ENCODE measurements at places on chromosomes 5 and 9.

DNA sequence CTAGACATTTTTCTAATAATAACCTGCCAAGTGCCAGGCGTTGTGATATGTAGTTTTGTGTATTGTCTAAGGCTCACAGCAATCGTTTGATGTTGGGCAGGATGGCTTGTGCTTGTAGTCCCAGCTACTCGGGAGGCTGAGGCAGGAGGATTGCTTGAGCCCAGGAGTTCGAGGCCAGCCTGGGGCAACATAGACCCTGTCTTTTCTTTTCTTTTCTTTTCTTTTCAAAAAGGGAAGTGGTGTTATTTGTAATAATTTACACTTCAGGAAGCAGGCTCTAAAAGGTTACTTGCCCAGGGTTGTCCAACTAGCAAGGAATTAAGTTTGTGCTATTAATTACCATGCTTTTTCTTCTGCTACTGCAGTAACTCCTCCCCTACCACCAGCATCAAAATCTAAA is 3.2 kb downstream of the ZNF131 start:
- DNase-seq: no peak

GRCh38 chr9:84502066-84502465 is 161.5 kb upstream of the SLC28A3 start:
- no peak for DNase-seq

DNA sequence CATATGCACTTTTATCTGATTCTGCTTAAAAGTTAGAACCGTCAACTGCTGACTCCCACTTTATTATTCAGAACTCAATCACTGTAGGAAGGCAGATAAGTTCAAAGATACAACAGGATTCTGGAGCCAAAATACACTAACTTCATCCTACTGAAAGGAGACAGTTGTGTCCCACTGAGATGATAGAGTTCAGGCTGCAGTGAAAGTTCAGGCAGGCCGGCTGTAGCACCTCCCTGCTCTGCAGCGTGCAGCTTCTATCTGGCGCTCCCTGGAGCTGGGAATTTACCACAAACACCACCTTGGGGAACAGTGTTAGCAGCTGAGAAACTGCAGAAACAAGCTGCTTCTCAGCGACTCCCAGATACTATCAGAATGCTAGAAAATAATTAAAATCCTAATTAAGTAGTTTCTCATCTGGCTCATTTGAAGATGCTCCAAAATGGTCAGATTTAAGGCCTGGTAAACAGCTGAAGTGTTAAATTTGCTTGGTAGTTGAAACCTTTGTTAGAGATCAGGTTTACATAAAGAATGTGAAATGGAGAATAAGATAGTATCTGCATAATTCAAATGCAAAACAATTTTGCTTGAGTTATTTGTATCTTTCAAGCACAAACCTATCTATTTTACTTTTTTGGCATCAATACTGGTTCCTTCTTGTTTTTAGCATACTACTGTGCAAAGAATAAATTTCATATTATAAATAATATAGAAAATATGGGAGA is 52.3 kb upstream of the CNTLN start:
- DNase-seq: no peak

GRCh38 chr9:90991953-90992352 is 190.3 kb downstream of the SYK start:
- no peak for DNase-seq

DNA sequence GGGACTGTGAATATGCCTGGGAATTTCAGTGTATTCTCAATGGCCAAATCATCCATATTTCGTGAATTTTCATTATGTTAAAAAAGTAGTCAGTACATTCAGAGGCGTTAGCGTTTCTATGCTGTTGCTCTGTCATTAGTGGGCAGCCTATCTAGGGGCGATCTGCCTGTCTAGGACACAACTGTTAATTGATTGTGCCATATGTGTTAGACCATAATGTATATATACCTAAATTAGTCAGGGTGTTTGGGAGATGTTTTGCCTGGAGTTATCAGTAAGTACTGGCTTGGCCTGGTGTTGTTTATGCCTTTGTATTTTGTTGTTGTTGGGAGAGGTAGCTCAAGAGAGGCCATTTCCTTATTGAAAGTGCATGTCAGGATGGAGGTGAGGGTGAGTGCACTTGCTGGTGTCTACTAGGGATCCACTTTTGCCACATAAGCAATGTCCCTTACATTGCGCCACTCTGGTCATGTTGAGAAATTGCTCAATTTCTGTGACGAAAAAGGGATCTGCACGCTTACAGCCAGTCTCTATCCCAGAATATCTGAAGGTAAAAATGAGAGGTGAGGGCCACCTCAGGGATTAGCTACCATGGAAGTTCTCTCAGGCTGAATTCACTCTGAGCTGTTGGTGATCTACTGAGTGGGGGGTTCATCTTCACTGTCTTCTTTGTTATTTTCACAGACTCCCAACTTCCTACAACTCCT is 123.3 kb downstream of the ST8SIA4 start:
- no peak for DNase-seq

Measured in hematopoietic multipotent progenitor cell treated with erythropoietin and hydrocortisone succinate and interleukin-3 and kit ligand, for 15 days (in vitro differentiated cells).